NCI-H1417 treated with DMSO at 0.1 percent for 48 hours (cell line): ENCODE measurements at places on chromosomes 6 and 20.

- no peak for DNase-seq
Measured at GRCh38 chr6:80287607-80288006, 181.1 kb downstream of the BCKDHB start.

DNA sequence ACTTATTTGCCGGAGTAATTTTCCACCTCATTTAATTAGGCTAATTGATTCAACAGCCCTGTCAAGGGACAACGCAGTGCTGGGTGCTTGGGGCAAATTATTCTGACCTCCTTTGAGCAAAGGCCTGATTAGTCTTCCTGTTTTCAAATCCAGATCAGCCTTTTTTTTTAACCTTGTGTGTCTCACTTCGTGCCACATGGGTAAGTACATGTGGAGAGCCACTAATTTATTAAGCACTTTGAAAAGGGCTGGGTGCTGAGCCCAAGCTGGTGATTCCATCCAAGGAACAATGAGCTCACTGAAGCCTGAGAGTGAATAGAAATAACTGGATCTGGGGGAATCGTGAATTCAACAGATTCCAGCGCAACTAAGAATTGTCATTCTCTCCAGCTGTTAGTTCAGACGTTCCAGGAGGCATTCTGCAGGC lies 229.3 kb downstream of the CLIC5 start:
- DNase-seq, result peak; percentile 80

GRCh38 chr20:34600892-34601653 lies 42.6 kb downstream of the MAP1LC3A start:
- no peak for DNase-seq

GRCh38 chr20:10793766-10794165 lies 120.0 kb upstream of the JAG1 start:
- no peak for DNase-seq

DNA sequence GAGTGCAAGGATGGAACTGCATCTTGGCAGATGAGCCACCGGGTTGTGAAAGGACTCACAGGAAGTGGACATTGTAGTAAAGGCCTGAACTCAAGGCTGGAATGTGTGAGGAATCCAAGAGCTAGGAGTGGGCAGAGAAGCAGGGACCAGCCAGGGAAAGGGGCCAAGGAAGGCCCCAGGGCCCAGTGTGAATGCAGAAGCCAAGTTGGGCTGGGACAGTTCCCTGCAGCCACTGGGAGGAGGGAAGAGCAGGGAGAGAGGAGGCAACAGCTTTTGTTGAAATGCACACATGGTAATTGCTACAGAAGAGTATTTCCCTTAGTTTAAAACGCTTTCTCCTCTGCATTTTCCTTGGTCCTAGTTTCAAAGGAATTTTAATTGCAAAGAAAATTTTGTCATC lies 34.6 kb downstream of the CDH22 start:
- DNase-seq, result no peak

DNA sequence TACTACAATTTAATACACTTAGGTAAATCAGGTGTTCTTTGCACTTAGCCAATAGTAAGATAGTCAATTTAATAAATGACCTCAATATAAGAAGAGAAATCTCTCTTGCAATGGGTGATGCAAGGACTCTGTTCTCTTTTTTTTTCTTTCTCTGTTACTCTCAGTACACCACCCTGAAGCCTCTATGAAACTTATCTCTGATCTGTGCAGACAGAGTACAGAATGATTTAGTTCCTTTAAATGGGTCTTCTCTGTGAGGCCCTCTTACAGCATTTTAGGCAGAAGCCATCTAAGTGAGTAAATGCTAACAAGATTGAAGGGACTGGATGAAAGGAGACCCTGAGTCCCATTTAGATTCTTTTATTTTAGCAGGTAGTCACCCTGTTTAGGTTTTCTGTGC lies 312.8 kb downstream of the RFPL4B start:
- DNase-seq, result no peak

DNA sequence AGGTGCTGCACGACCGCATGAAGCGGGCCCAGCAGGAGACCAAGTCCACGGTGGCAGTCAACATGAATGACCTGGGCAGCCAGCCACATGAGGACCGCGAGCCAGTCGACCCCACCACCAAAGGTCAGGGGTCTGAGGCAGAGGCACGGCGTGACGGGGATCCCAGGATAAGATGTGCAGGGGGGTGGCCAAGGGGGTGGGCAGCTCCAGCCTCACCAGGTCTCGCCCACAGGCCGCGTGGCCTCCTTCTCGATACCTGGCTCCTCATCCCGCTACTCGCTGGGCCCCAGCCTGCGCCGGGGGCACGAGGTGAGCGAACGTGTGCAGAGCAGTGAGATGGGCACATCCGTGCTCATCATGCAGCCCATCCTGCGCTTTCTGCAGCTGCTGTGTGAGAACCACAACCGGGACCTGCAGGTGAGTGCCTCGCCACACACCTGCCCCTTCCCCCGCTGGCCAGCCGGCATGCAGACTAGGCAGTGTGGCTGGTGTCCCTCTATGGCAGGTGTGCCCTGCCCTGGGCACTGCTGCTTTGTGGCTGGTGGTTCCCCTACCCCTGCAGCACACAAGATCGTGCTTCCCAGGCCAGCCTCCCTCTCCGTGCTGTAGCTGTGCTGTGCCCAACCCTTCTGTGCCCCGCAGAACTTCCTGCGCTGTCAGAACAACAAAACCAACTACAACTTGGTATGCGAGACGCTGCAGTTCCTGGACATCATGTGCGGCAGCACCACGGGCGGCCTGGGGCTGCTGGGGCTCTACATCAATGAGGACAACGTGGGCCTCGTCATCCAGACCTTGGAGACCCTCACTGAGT lies 25.9 kb downstream of the UQCC2 start:
- DNase-seq, result no peak

DNA sequence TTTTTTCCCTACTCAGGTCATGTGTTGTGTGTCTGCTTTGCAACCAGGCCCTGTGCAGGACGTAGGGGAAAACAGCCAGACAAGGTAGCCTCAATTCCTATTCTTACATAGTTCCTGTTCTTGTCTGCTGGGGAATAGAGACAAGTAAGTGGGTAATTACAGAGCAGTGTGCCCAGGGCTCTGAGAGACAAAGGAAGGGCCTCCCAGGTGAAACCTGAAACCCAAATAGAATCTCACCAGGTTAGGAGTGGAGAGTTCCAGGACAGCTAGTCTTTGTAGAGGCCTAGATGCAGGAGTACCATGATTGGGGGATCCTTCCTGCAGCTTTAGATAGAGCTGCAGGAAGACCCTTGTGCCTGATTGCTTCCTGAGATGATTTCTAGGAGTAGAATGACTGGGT lies 48.4 kb downstream of the DHX35 start:
- DNase-seq, result no peak

- no peak for DNase-seq
Measured at GRCh38 chr6:7730784-7731227, 4.9 kb downstream of the BMP6 start.

- no peak for DNase-seq
Measured at GRCh38 chr6:43786664-43787329, 16.8 kb downstream of the VEGFA start.

GRCh38 chr6:143747347-143747842 lies 69.6 kb downstream of the PHACTR2 start:
- DNase-seq, result no peak

GRCh38 chr6:40923326-40923725 lies 115.7 kb downstream of the UNC5CL start:
- no peak for DNase-seq

DNA sequence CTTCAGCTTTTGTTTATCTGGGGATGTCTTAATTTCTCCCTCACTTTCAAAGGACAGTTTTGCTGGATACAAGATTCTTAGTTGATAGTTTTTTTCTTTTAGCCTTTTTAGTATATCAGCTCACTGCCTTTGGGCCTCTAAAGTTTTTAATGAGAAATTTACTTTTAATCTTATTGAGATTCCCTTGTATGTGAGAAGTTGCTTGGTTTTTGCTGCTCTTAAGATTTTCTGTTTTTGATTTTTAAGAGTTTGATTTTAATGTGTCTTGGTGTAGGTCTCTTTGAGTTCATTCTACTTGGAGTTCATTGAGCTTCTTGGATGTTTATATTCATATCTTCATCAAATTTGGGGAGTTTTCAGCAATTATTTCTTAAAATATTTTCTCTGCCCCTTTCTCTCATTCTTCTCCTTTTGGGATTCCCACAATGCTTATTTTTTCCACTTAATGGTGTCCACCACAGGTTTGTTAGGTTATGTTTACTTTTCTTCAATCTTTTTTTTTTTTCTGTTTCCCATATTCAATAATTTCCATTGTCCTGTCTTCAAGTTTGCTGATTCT lies 19.6 kb upstream of the TGM6 start:
- no peak for DNase-seq

DNA sequence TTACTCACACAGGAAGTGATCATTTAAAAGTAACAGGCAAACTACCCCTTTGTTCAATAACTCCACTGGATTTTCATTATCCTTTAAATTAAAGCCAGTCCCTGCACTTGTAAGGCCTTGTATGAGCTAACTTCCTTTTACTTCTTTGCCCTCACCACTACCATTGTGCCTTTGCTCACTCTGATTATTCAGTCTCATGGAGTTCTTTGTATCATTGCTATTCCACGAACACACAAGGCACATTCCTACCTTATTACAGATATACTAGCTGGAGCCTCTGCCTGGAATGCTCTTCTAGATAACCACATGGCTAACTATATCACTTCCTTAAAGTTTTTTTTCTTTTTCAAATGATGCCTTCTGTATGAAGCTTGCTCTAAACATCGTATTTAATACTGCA lies 748.6 kb upstream of the HS3ST5 start:
- no peak for DNase-seq

DNA sequence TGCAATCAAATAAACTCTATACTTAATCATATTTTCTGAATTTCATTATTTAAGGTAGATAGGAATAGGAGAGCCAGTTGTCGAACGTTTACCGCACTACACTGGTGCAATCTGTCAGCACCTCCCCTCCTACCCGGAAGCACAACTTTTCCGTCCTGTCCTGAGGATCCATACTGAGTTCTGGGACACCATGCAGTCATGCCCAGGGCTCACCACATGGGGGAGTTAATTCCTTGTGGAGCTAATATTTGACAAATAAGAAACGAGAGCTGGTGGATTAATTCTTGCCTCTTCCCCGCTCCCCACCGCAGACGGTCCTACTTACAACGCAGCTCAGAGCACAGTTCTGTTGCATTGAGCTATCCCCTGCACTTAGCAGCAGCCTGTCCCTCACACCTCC lies 107.7 kb upstream of the RALGAPA2 start:
- DNase-seq, result no peak

DNA sequence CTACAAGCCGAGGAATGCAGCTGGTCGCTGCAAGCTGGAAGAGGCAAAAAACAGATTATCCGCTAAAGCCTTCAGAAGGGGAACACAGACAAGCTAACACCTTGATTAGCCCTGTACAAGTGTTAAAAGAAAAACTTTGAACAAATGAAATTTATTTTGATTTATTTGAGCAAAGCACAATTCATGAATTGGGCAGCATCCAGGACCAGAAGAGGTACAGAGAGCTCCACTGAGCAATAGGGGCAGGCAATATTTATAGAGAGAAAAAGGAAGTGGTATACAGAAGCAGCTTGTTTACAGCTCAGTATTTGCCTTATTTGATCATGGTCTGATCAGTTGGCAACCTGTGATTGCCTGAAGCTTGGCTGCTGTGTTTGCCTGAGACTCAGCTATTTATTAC lies 17.6 kb downstream of the HLA-DOB start:
- no peak for DNase-seq

DNA sequence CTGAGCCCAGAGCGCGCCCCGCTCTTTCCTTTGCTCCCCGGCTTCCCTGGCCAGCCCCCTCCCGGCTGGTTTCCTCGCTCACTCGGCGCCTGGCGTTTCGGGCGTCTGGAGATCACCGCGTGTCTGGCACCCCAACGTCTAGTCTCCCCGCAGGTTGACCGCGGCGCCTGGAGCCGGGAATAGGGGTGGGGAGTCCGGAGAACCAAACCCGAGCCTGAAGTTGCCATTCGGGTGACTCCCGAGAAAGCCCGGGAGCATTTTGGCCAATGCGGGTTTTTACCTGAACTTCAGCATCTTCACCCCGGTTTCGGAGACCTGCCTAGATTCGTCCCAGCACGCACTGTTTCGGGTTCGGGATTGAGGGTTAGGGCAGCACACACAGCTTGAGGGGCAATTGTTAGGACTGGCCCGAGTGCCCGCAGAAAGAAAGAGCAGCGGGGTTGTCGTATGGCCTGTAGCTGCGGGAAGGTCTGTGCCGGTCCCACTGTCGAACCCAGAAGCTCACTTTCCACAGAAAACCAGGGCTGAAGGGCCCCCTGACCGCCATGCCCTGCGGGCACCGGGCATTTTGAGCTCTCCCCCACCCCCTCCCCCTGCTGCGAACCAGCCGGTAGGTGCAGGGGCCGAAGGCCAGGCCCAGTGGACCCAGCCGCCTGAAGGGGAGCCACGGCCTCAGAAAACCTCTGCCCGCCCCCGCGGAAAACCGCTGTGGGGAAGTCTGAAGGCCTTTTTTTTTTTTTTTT lies 2.1 kb downstream of the FOXP4 start:
- DNase-seq, result no peak

DNA sequence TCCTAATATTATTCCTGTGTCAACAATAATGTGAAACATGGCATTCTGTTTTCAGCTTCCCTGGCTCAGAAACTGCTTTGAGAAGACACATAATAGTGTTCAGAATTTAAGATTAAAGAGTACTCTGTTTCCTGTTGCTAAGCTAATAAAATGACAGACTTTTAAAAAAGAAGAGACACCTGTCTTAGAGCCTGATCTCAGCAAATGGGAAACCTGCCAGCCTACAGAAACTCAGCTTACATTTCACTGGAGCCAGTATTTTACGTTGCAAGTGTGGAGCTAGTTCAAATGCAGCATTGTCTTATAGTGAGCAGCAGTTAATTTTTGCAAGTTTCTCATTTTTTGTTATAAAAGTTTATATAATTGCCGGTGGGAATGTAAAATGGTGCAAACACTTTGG lies 28.8 kb downstream of the KIZ start:
- no peak for DNase-seq

GRCh38 chr20:13995841-13996240 lies 525 bp downstream of the MACROD2 start:
- peak; percentile 3 for DNase-seq

DNA sequence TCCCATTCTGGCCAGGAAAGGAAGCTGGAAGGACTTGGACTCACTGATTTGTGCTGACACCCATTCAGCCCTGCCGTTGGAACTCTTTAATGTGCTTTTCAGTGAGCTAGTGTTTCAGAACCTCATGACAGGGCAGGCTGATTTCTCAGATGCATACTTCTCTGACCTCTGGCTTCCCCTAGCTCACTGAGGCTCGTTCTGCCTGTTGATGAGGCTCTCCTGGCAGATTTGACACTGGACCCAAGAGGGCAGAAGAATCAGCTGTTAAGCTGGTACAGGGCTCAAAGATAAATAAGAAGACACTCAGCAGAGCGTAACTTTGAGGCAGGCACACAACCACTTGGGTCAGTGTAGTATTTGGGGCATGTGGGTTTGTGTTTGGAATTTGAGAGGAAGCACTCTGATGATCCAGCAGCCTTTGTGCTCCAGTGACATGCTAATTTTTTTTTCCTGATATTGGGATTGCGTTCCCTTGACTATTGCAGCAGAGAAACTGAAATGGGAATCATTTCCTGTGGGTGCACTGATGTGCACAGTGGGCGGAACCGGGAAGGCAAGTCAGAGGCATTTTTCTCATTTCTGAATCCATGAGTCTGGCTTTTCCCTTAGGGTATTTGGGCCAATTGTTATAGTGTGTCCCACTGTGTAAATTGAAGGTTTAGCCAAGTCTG lies 80.2 kb downstream of the CARMIL1 start:
- no peak for DNase-seq
